ENCODE measurements at places on chromosomes 13 and 19.

GRCh38 chr13:34340534-34340933, 522.6 kb downstream of the RFC3 start:
- peak; percentile 74 for DNase-seq

DNA sequence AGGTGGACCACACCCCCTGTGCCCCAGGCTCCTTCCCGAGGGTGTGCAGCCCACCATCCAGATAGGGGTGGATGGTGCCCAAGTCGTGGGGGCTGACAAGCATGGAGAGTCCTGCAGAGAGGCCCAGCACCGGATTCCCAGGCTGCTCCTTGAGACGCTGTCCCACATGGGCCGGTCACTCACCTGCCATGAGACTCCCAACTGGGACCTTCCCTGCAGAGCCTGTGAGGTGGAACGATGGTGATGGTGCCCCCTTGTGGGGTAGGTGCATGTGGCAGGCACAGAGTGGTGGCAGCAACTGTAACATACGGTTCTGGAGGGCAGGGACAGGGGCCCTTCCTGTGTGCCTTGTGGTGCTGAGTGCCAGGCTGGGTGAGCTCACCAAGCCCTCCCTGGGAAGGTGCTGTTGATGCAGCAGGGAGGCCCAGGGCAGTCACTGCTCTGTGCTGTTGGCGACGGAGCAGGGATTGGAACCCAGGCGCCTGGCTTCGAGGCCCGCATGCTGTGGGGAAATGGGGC, 33.1 kb downstream of the PPP1R37 start:
- peak; percentile 35 for DNase-seq

DNA sequence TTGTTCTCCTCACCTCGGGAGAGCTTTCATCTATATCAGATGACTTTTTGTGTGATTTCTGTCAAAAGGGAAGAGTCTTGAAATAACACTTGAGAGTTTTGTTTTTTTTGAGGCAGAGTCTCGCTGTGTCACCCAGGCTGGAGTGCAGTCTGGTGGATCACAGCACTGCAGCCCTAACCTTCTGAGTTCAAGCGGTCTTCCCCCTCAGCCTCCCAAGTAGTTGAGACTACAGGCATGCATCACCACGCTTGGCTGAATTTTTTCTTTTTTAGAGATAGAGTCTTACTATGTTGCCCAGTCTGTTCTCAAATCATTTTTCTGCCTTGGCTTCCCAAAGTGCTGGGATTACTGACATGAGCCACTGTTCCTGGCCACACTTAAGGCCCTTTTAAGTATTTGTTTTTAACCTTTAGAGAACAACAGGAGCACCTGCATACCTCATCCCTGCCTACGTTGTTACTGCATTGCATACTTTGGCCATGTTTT, 11.4 kb downstream of the NDFIP2 start:
- no peak for DNase-seq

DNA sequence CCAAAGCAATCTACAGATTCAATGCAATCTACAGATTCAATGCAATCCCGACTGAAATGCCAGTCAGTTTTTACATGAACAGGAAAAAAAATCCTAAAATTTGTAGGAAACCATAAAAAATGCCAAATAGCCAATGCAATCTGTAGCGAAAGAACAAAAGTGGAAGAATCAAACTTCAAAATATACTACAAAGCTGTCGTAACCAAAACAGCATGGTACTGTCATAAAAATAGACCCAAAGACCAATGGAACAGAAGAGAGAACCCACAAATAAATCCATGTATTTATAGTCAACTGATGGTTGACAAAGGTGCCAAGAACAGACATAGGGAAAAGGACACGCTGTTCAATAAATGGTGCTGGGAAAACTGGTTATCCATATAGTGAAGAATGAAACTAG, 17.7 kb downstream of the ZNF829 start:
- DNase-seq = no peak

DNA sequence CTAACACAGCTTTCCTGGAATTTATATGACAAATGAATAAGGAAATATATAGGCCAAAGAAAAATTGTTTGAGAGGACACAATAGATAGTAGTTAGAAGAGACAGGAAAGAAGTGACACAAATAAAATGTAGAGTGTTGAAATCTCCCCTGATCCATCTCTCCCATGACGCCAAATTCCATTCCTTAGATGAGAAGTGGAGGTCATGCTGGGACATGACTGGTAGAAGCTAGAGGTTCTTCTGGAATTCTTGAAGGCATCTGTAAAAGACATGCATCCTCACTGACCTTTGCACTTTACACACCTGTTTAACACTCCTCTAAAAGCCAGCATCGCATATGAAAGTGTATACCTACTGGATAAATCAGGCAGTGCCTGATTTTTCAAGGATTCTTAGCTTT, 67.8 kb downstream of the DGKH start:
- DNase-seq = no peak

DNA sequence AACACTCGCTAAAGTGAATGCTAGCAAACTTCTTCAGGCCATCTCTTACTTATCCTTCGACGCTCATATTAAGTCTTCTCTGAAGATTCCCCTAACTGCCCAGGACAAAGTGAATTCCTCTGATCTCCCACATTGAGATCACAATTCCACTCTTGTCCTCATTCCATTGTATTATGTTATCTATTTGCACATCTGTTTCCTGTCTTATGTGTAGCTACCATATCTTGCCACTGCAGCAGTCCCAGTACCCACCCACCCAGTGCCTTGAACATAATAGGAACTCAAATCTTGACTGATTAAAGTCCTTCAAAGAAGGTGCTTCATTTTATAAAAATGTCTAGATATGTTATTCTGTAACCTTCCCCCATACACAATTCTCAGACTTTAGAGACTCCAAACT, 702.3 kb downstream of the DIAPH3 start:
- no peak for DNase-seq

GRCh38 chr19:3626473-3627350, at the start of gene CACTIN:
CACTIN (minus strand) TSS chr19:3626790; CDS start chr19:3626762, 28 bp downstream.
- DNase-seq = peak; percentile 98

- DNase-seq = no peak
Measured at GRCh38 chr19:41548047-41548446, 27.9 kb upstream of the CEACAM21 start.

- DNase-seq = no peak
Measured at GRCh38 chr19:14248578-14249011, 42.6 kb upstream of the ADGRL1 start.

DNA sequence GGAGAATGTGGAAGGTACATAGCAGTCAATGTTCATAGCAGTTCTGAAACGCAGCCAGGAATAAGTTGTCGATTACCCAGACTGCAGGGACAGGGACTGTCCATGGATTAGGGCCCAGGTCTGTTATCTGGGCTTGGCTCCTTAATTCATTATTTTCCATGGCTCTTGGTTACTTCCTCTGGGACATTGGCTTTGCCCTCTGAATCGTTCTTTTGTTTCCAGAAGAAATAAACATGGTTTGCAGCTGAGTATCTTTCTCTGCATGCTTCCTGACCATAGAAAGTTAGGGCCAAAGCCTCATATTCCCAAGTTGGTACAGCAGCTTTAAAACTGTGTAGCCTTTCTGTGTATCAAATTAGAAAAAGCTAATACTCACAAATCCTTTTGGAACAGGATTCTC, 121.7 kb upstream of the MAB21L1 start:
- DNase-seq = no peak

GRCh38 chr13:94703721-94704314, 8.5 kb downstream of the SOX21 start:
- DNase-seq = no peak

- peak; percentile 20 for DNase-seq
Measured at GRCh38 chr13:105847527-105848291, 687.8 kb downstream of the EFNB2 start.

All from A172 (cell line).